ENCODE measurements at places on chromosomes 3 and 15. TPM values are rescaled to one million over a fixed set of nuclear protein-coding genes. Genes with fewer than 3 reads are reported as not detected.

- peaks cover 90% of the 10 kb centered on the region for H3K4me1 ChIP-seq
- DNase-seq: peak; percentile 81
- no peaks in the 10 kb centered on the region for H3K36me3 ChIP-seq
- H3K27me3 ChIP-seq: no peaks in the 10 kb centered on the region
- peak overlapping the region; percentile 88 for H3K27ac ChIP-seq
These were observed 27.9 kb downstream of the AKAP13 start for GRCh38 chr15:85408270-85408746.

Gene RARB
- not detected for total RNA-seq

GRCh38 chr3:66554178-66554577 is 53.4 kb upstream of the LRIG1 start:
- DNase-seq: no peak
- no peak overlapping the region for H3K27ac ChIP-seq
- H3K36me3 ChIP-seq: no peaks in the 10 kb centered on the region
- peaks cover 8% of the 10 kb centered on the region for H3K4me1 ChIP-seq

Gene RAB6B
- total RNA-seq: not detected

Gene SSR3
- total RNA-seq: 63.1 TPM

DNA sequence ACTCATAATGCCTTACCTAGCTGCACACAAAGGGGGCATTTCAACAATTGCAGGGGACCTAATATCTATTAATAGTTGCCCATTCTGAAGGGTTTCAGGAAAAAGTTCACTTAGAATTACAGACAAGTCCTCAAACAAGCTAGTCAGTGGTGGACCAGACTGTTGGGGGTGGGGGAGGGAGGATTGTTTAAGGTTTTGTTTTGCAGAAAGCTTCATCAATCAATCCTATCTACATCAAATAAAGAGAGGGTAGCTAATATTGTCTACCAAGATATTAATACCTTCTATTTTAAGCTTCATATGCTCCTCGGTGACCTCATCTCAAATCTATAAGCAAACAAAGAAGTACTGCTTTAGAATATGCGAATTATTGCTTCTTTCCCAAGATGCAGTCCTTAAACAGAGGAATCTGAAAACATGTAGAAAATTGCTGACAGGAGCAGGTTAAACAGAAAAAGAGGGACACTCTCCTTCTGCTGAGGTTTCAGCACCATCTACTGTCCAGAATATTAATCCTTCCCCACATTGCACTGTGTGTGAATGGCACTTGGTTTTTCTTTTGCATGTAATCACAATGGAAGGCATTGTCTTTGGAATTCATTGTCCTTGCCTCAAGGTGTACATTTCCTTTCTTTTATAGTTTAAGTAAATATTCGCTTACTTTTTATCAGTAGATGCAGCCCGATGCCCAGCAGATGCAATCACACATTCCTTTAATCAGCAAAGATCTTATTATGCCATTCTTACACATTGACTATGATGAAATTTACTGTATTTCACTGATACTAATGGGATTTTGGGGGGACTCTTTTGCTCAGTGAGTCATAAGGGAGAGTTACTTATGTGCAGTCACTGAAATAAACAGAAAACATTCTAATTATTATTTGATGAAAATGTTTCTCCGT is 94.7 kb downstream of the IL5RA start:
- H3K36me3 ChIP-seq: no peaks in the 10 kb centered on the region
- H3K27ac ChIP-seq: no peak overlapping the region
- no peak overlapping the region for H3K4me3 ChIP-seq
